ENCODE measurements at places on chromosomes 11 and 22.

GRCh38 chr11:15697437-15698236 is 582.9 kb downstream of the INSC start:
- DNase-seq, result no peak

DNA sequence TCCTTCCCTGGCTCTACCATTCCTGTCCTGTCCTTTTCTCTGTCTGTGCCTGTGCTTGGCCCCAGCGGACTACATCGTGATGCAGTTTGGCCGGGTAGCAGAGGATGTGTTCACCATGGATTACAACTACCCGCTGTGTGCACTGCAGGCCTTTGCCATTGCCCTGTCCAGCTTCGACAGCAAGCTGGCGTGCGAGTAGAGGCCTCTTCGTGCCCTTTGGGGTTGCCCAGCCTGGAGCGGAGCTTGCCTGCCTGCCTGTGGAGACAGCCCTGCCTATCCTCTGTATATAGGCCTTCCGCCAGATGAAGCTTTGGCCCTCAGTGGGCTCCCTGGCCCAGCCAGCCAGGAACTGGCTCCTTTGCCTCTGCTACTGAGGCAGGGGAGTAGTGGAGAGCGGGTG is 20.4 kb downstream of the TUB start:
- DNase-seq, result no peak

DNA sequence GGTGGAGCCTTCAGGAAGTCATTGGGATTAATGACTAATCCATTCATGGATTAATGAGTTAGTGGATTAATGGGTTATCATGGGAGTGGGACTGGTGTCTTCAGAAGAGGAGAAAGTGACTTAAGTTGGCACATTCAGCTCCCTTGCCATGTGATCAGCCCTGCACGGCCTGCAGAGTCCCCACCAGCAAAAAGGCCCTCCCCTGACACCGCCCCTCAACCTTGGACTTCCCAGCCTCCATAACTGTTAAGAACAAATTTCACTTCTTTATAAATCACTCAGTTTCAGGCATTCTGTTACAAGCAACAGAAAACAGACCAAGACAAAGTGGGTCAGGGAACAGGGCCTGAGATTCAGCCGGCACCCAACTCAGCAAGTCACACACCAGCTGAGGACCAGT is 85.3 kb downstream of the MICAL3 start:
- DNase-seq, result no peak

GRCh38 chr11:115275045-115275444 is 229.2 kb downstream of the CADM1 start:
- no peak for DNase-seq

- no peak for DNase-seq
These were observed 6.5 kb downstream of the METTL15 start for GRCh38 chr11:28114731-28115130.

- no peak for DNase-seq
These were observed 23.5 kb downstream of the TBRG1 start for GRCh38 chr11:124646148-124646547.

DNA sequence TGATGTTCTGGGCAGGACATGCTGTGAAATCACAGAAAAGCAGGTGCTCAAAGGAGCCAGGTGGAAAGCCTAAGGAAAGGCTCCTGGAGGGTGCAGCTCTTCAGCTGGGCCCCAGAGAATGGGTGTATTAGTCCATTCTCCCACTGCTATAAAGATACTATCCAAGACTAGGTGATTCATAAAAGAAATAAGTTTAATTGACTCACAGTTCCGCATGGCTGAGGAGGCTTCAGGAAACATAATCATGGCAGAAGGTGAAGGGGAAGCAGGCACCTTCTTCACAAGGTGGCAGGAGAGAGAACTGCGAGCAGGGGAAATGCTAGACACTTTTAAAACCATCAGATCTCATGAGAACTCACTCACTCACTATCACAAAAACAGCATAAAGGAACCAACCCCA is 43.1 kb upstream of the DEUP1 start:
- no peak for DNase-seq

DNA sequence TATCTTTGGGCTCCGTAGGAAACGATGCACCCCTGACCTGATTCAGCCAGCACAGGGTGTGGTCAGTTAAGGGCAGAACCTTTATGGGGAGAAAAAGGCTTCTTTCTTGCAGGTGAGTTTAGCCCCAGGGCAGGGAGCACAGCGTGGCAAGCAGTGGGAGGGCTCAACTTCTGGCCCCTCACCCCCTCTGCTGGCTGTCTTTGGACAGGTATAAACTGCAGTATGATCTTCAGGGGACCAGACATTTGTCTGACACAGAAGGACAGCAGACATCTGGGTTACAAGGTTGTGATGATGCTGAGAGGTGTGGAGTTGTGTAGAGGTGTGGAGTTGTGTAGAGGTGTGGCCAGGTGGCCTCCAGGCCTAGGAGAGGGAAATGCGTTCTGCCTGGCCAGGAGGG is 324.0 kb upstream of the PLET1 start:
- no peak for DNase-seq

- DNase-seq, result no peak
These were observed 92.3 kb upstream of the TEAD1 start for GRCh38 chr11:12581923-12582322.

- no peak for DNase-seq
These were observed 5.5 kb downstream of the HYLS1 start for GRCh38 chr11:125892994-125893393.

GRCh38 chr22:35467681-35468434 is 67.9 kb downstream of the MCM5 start:
- no peak for DNase-seq

DNA sequence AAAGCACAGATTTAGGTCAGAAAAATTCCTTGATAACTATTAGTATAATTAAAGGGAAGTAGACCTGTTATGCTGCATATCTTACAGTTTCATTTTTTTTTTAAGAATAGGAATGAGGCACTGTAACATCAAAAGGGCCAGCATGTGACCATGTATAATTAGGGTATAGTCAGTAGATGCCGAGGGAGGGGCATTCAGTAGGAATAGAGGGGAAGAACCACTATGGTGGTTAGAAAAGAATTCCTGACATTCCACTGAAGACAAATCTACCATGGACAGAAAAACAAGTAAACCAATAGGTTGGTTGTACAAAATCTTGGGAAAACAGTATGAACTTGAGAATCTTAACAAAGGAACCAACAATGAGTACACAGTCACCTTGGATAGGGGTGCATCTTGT is 78.4 kb upstream of the CCDC179 start:
- no peak for DNase-seq

DNA sequence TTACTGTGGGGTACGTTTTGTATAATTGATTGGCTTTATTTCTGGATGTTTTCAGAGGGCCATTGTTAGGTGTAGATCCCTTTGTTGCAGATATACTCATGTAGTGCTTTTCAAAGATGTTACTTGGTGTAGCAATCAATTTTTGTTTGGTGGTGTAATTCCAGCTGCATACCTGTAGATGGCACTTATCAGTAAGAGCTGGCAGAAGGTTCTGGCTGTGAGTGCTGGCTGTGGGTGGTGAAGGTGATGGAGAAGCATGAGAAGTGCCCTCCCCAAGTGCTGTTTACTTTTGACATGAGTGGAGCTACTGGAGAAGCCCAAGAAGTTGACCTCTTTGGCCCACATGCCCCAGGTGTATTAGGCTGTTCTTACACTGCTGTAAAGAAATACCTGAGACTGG is 1074.9 kb downstream of the FAM181B start:
- DNase-seq, result no peak

- DNase-seq, result no peak
These were observed 10.5 kb downstream of the MUC5AC start for GRCh38 chr11:1168256-1168655.

DNA sequence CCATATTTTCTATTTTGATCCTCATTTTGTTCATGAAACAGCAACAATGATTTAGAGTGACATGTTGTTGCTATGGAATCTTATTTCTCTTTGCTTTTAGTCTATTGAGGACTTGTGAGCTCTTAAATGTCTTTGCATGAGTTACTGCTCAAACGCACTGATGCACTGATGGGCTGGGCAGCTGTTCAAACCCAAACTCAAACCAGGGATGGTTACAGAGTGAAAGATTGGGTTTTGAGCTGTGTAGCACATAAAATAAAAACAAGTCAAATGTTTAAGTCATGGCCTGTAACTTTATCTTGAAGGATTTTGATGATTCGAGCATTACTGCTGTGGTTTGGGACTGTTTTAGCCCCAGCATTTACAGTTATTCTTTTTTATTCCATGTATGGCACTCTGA is 20.1 kb upstream of the NCAM1 start:
- no peak for DNase-seq

DNA sequence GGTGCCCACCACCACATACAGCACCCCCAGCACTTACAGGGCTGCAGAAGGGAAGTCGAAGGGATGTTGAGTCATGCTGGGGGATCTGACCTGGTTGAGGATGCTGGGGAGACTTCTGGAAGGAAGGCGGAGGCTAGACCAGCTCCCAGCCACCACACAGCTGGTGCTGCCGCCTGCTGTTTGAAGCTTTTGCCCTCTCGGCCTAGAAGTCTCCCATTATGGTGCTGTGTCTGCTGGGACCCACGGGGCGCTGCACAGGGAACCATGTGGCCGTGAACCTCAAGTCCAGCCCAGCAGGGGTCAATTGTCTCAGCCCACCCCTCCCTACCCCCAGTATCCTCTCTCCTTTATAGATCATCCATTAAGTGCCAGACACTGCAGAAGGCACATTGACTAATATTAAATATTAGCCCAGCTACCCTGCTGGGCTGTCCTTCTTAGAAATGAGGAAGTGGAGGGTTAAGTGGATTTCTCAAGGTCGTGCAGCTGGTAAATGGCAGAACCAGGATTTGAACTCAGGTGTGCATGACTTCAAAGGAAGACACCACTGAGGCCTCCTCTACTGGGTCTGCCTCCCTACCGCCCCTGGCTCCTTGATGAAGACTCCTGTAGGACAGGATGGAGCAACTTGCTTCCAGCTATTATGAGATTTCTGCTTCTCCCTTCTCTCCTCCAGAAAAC is 49.7 kb downstream of the CYTH4 start:
- no peak for DNase-seq

DNA sequence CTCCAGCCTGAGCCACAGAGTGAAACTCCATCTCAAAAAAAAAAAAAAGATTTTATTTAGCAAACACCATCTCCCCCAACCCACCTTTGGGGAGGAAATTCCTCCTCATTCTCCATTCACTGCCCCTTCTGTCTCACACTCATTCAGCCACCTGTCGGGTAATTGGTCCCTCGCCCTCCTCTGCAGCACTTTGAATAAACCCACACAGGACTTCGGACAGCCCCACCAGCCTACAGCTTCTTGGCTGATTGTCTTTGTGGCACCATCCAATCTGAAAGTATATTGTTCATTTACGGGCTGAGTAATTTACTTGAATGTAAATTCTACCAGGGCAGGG is 7.5 kb upstream of the GGA1 start:
- no peak for DNase-seq

- no peak for DNase-seq
These were observed 188.4 kb downstream of the SPON1 start for GRCh38 chr11:14150878-14151277.

GRCh38 chr11:122287401-122287800 is 171.4 kb upstream of the BLID start:
- DNase-seq, result no peak

GRCh38 chr11:72443016-72443415 is 8.7 kb upstream of the CLPB start:
- no peak for DNase-seq

- no peak for DNase-seq
These were observed 24.3 kb upstream of the GLYATL1 start for GRCh38 chr11:58914821-58915543.

DNA sequence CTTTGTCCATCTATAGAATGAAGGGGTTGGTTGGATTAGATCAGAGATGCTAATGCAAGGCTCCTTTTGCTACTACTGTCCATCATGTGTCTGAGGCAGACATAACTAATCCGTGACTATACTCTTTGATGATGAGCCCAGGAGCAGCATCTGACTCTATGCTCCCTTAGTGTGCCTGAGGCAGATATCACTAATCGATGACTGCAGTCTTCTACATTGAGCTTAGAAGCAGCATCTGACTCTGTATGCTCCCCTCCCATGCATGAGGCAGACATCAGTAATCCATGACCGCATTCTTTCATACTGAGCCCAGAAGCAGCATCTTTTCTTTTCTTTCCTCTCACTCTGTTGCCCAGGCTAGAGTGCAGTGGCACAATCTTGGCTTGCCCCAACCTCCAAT is 4.2 kb downstream of the TCN2 start:
- no peak for DNase-seq

DNA sequence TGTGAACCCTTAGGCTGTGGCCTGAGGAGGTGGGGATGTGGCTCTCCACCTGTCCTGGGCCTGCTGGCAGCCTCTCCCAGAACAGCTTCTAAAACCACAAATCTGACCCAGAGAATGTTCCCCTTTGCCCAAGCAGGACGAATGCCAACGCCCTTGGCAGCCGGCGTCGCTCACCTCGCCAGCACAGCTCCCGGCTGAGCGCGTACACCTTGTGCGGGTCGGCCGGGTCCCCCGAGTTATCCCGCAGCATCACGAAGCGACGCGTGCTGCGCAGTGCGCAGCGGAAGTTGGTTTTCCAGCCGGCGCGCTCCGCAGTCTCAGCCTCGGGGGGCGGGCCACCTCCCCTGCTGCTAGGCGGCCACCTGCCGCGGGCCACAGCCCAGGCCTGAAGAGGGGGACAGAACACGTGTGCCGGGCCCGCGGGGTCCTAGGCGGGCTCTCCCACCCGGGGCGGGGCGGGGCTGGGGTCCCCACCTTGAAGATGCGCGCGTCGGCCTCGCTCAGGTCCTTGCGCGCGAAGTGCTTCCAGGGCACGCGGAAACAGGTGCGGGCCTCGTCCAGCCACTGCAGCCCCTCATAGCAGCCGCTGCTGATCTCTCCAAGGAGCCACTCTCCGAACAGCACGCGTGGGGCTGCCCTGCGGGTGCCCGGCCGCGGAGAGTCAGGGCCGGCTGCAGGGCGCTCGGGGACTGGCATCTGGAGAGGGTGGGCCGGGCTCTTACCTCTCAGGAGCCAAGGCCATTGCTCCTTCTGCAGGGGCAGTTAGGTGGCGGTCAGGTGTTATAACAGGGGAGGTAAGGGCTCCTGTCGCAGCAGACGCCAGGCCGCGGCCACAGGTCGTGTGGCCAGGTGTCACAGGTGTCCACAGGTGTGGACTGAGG is 887 bp downstream of the IRF7 start:
- DNase-seq, result no peak

GRCh38 chr11:22774716-22775115 is 54.9 kb downstream of the SVIP start:
- DNase-seq, result no peak

Data from stimulated activated CD4-positive, alpha-beta T cell treated with anti-CD3 and anti-CD28 coated beads, TNF-alpha, amount 100 ng/mL, for 48 hours (primary cell).